ENCODE measurements at places on chromosomes 6 and 20.

DNA sequence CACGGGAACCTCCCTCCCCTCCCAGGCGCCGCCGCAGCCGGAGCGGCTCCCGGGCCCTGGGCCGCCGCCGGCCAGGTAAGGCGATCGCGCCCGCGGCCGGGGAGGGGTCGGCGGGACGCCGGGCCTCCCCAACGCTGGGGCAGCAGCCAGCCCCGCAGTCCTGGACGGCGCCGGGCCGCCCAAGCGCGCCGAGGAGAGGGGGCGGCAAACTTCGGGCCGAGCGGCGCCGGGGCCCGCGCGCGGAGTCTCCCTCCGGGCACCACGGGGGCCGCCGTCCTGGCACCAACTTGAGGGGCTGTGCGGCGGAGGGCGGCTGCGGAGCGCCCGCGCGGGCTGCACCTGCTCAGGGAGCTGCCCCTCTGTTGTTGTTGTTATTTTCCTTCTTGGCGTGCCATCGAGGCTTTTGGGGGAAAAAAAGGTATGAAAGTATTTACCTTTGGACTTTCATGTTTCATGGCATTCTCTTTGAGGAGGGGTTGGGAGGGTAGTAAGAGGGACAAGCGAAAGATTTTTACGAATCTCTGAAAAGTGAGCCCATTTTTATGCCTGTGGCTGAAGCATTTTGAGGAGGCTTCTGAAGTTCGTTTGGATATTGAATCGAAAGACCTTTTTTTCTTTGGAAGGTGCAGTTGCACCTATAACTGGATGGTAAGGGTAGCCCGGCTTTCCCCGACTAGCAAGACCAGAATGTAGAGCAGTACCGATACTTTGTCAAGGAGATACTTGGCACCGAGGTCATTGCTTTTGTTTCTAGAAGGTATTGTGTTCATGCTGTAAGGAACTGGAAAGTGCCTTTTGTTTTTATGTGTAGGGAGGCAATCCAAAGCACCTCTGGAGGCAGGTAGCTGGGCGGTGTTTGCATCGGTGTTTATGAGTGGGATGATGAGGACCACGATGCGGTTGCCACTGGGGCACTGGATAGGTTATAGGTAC, at the start of gene RNF182:
Gene RNF182, plus strand, starts transcription at position 4 of the 933 bp plus-strand sequence. CDS start 52,168 bp downstream, outside the sequence.
- DNase-seq = peak; percentile 15

GRCh38 chr6:125809570-125810170, 18.9 kb downstream of the NCOA7 start:
- DNase-seq = no peak

DNA sequence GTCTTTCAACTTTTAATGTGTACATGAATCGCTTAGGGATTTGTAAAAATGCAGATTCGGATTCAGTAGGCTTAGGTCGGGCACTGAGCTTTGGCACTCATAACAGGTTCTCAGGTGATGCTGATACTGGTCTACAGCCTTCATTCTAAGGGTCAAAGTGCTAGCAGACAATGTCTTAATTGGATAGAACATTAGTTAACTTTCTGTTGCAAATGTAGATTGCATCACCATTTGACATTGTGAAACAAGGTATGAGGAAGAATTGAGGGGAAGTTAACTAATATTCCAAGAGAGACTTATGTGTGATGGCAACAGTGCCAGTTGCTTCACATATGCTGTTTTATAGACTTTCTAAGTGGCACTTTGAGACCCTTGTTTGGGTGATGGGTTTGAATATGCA, 86.9 kb downstream of the MLIP start:
- DNase-seq = no peak

DNA sequence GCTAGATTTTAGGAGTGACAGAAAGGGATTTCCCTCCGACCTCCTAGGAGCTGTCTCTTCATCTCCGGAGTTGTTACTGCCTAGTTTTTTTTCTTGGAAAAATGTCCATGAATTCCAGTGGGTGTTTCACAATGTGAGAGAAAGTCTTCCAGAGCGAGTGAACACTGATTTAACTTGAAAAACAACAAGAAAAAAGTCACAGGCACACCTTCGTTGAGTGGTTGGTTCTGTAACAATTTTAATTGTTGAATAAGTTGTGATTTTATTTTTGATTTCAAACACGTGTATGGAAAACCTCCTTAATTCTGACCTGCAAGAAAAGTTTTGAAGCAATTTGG, 2.9 kb downstream of the TFAP2C start:
- peak; percentile 32 for DNase-seq

- DNase-seq = peak; percentile 21
Measured at GRCh38 chr6:54059683-54060082, 51.6 kb upstream of the MLIP start.

DNA sequence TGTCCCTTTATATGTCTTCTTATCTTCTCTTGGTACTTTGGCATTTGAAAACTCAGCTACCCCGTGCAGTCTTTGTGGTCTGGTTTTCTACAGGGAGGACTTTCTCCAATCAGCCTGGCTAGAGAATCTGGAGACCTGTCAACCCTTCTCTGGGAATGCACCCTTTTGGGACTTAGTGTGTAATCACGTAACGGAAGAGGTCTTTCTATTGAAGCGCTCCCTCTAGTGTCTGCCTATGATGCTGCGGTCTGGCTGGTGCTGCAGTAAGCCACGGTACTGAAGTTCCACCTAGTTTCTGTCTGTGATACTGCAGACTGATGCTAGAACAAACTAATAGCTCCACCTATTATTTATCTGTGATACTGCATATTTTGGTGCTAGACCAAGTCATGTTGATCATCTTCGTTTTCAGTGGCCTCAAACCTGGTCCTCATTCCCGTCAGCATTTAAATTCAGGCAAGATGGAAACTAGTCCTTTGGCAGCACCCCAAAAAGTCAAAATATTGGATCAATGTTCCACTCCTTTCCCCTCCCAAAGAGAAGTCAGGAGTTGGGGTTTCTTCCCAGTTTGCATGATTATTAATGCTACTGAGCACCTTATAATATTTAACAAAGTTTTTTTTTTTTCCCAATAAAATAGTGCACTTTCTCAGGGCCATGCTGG, 12.5 kb upstream of the SIRPB2 start:
- peak; percentile 94 for DNase-seq

GRCh38 chr6:84779917-84780316, 15.5 kb upstream of the TBX18 start:
- no peak for DNase-seq

DNA sequence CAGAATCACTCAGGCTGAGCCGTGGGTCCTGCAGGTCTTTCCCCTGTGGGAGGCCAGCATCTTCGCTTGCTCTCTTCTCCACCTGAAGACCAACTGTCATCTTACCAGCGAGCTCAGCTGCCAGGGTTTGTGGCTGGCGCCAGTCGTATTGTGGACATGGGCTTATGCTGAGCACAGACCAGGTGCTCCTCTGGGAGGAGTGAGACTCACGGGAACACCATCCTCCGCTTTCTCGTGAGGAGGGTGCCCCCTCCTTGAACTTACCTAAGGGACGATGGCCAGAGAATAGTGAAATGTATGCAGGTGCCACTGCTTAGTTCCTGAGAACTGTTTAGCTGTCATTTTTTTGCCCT, 17.1 kb downstream of the WRNIP1 start:
- no peak for DNase-seq

DNA sequence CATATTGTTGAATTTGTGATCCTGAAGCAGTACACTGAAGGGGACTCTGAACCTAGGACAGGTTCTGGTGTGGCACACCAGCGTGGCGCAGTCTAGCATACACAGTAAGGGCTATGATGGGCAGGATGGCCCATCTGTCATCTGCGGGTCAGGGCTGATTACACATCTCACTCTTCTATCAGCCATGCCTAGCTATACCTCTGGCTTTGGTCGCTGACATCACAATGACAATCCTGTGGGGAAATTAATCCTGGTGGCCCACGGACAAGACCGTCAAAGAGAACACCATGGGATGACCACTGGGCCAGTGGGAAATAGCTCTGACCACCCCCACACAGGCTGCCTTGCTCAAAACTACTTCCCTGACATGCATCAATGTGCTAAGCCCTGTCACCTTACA, 2.8 kb downstream of the SNHG17 start:
- no peak for DNase-seq

GRCh38 chr6:119862719-119863118, 513.2 kb upstream of the MAN1A1 start:
- DNase-seq = no peak

DNA sequence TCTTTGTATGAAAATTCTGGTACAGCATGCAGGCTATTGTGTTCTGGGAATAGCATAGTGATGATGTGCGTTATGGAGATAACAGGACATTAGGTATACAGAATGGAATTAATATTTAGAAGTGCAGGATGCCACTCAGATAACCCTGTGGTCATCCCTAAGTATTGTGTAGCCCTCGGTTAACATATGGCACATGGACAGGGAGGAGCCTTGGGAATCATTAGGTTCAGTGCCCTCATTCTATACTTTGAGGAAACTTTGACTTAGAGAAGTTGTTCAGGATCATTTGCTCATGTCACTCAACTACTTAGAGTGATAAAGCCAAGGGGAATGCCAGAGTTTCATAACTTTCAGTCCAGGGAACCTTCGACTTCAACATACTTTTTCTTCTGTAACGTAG, 185.9 kb downstream of the UST start:
- no peak for DNase-seq

- DNase-seq = no peak
Measured at GRCh38 chr6:74867291-74867690, 338.6 kb downstream of the COL12A1 start.

GRCh38 chr6:139174961-139175360, 40.1 kb downstream of the HECA start:
- no peak for DNase-seq

GRCh38 chr20:58745391-58745790, 52.8 kb downstream of the NPEPL1 start:
- DNase-seq = no peak

DNA sequence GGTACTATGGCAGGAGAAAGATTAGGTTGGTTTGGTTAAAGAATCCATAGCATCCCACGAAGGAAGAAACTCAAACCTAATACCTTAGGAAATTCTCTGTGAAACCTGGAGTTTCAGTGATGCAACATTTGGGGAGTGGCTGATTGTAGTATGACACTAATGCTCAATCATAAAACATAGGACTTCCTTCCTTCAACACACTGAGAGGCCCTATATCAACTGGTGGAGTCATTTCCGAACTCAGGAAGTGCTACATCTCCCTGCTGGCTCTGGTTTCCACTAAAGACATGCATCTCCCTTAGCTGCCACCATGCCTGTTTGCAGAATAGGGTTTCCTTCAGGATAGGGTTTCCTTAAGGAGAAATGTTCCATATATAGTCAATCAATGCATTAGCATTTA, 5.2 kb upstream of the MANEA start:
- peak; percentile 19 for DNase-seq

- no peak for DNase-seq
Measured at GRCh38 chr20:46816886-46817638, 77.6 kb upstream of the EYA2 start.

- no peak for DNase-seq
Measured at GRCh38 chr6:112851146-112851545, 504.0 kb downstream of the RFPL4B start.

DNA sequence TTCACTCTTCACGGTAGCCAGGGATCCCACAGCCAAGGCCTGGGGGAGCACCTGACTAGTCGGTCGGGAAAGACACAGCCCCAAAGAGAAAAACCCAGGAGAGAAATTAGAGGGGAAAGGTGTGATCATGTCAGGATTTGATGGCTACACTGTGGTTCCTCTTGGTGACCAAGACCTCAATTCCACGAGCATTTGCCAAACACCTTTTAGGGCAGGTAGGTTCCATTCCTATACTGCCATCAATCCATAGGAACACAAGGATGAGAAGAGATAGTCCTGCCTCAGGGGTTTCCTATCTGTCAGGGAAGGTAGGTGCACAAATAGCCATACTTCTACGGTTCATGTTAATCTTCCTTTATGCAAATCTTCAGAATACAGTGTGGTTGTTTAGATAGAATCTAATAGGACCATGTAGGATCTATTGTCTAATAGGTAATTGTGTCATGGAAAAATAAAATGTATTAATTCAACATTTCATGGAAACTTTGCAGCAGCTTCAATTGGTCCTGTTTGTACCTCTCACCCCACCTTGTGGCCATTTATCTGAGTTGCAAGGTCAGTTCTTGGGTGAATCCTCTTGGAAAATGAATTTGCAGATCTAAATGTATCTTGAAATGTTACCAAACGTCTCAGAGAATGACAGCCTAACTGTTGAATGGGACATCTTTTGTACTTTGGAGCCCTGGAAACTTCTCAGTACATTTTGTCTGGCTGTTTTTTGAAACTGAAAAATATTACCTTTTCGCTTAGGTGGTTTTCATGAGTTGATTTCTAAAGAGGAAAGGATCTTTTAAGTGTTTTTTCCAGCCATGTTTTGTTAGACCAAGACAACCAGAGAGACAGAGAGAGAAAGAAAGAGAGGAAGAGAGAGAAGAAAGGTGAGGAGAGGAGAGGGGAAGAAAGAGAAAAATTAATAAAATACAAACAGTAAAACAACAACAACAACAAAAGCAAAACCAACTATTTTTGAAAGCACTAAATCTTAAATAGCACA, 33.7 kb upstream of the IYD start:
- DNase-seq = peak; percentile 69
